ENCODE measurements at places on chromosomes 16 and 17.

GRCh38 chr17:5516060-5516792 lies 29.9 kb downstream of the MIS12 start:
- DNase-seq: no peak

DNA sequence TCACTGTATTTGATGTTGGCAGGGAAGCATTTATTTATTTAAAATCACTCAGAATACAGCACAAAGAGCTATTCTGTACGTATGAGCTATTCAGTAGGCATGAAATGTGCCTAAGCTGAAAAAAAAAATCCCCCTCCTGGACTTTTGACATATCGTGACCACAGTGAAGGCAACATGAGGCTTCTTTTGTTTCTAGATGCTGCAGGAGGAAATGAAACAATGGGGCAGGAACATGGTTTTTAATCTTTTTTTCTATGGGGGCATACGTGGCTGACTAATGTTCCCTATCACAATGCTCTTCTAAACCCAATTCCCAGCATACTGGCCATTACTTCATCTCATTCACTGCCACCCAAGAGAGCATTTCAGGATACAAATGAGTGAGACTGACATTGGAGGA lies 191.0 kb upstream of the PMFBP1 start:
- no peak for DNase-seq

DNA sequence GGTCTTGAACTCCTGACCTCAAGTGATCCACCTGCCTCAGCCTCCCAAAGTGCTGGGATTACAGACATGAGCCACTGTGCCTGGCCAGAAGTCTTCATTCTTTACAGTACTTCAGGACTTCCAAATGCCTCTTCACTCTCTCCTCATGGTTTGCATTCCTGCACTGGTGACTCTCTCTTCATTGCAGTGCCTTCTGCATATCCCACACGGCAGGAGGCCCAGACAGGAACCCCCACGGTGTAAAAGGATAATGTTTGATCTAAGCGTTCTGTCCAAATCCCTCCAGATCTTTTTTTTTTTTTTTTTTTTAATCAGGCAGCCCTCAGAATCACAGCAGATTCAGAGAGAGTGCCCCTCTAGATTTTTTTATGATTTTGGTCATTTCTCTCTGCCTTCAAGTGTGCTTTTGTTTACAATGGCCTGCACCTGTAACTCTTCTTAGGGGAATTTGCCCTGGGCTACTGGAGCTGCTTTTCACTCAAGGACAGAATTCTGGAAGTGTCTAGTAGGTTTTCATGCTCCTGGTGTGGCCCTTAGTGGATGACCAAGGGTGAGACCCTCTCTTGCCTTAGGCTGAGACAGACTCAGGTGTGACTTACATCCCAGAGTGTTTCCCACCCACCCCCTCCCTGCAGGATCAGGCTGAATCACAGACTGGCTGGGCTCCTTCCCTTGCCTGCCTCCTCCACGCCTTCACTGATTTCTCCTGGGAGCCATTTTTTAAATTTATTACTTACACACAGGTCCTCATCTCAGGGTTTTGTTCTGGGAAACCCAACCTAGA lies 19.8 kb upstream of the NF1 start:
- no peak for DNase-seq

DNA sequence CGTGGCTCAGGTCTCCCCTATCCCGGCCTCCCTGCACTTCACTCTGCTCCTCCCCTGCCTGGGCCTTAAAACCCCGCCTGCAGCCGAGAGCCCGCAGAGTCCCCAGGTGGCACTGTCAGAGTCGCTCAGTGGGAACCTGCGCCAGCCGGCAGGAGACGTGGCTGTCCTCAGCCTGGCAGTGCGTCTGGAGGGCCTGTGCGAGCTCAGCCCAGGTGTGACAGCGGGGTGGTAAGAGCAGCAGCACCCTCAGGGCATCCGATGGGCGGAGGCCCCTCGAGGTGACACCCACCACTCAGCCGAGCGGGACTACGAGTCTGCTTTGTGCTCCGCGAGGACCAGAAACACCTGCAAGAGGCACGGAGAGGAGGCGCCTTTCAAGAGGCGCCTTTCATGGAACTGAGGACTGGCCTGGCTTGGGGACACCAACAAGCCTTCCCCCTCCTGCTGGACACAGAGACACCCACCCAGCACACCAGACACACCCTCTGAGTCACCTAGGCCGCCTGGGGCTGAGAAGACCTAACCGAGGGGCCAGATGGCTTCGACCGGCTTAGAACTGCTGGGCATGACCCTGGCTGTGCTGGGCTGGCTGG lies at the start of gene CLDN9:
CLDN9 (plus strand) TSS at position 96 of the 593 bp plus-strand sequence; CDS start at position 536, 440 bp downstream.
- DNase-seq: no peak

GRCh38 chr16:16042076-16042475 lies 92.7 kb downstream of the ABCC1 start:
- no peak for DNase-seq

- no peak for DNase-seq
Measured at GRCh38 chr17:76262732-76263344, 2.3 kb upstream of the UBALD2 start.

- peak; percentile 14 for DNase-seq
Measured at GRCh38 chr16:68370581-68371275, 59.9 kb downstream of the PRMT7 start.

- no peak for DNase-seq
Measured at GRCh38 chr17:8868529-8868951, 1.1 kb upstream of the PIK3R6 start.

- DNase-seq: no peak
Measured at GRCh38 chr16:88705801-88706228, 393 bp downstream of the RNF166 start.

DNA sequence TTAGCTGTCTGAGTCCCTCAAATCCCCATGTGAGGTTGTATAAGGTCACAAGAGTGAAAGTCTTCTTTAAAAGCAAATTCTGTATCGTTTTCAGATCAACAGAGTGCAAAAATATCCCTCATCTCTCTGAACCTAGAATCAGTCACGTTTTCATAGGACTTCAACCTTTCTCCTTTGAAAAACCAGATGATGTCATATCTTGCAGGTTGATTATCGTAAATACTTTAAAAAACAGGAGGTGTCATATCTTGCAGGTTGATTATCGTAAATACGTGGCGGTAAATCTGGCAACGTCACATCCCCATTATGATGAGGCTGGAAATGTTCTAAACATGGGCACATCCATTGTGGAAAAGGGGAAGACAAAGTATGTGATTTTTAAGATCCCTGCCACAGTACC lies 25.9 kb downstream of the BCO1 start:
- DNase-seq: no peak

GRCh38 chr17:38464723-38465390 lies 36.6 kb downstream of the ARHGAP23 start:
- no peak for DNase-seq

DNA sequence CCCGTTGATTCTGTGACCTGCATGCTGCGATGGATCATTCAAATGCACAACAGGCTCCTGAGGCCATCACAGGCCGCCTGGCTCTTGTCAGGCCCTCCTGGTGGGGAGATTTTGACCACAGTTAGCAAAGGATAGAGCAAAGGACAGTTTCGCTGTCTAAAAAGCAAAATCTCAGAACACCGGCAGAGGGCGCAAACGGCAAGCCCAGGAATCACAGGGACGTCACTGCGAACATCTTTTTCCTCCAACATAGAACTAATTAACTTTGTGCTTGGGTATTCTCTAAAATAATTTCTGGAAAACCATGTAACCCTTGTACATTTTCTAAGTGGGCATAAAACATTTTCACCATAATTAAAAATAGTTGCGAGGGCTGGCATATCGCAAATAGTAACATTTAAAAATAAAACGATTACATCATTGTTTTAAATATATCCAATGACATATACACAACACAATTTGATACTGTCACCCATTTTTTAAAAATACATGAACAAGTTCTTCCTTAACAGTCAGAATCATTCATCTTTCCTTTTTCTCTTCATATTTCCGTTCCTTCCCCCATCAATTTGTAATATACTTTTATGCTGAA lies 19.7 kb upstream of the SLC47A1 start:
- DNase-seq: no peak

DNA sequence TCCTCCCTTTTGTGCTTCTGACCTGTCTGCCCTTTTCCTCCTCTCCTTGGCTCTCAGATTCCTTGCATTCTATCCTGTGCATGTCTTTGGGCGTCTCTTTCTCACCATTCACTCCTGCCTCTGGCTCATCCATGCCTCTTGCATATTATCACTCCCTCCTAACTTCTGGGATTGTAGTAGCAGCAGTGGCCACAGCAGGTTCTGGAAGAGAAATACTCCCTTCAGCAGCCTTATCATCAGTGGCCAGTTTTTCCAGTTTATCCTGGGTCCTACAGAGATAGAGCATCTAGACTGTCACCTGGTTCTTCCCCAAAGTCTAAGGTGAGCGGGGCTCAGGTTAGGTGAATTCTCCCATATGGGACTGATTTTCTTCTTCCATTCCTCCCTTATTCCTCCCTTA lies 354.0 kb upstream of the CCL2 start:
- DNase-seq: no peak

- DNase-seq: no peak
Measured at GRCh38 chr16:75003931-75004330, 5.1 kb downstream of the ZNRF1 start.

GRCh38 chr17:75031972-75032719 lies 14.6 kb downstream of the ATP5PD start:
- no peak for DNase-seq

- no peak for DNase-seq
Measured at GRCh38 chr17:29836643-29837042, 93.4 kb downstream of the SSH2 start.

GRCh38 chr16:55569025-55569424 lies 2.5 kb downstream of the CAPNS2 start:
- no peak for DNase-seq

- DNase-seq: no peak
Measured at GRCh38 chr16:73565263-73565662, 517.3 kb upstream of the ZFHX3 start.

- DNase-seq: no peak
Measured at GRCh38 chr17:3770466-3770865, 30.5 kb downstream of the ITGAE start.

DNA sequence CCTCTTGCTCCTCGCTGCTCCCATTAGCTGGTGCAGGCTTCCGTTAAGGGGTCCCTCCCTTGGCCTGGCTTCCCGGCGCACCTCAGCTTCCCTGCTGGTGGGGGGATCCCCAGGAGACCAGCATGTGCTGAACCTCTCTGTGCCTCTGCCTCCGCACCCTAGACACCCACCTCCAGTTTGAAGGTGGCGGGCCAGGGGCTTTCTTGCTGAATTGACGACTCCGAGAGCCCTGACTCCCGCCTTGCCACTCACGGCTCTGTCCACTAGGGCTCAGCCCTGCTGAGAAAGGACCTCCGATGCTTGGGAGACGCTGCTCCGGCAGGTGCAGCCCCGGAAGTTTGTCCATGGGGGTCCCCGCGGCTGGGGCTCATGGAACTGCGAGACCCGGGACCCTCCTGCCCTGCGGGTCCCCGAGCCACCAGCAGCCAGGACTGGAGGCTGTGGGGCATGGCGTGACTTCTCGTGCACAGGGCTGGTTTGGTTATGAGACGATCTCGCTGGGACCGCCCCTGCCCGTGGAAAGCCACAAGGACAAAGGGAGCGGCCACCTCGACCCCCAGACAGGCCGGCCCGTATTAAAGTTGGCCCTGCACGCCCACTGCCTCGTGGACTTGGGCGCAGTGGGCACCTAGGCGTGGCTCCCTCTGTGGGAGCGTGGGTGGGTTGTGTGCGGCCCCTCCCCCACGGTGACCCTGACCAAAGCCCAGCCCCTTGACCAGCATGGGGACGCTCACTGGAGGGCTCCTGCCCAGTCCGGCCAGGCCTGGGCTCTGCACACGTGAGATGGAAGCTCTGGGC lies 8.1 kb downstream of the CHMP6 start:
- no peak for DNase-seq

DNA sequence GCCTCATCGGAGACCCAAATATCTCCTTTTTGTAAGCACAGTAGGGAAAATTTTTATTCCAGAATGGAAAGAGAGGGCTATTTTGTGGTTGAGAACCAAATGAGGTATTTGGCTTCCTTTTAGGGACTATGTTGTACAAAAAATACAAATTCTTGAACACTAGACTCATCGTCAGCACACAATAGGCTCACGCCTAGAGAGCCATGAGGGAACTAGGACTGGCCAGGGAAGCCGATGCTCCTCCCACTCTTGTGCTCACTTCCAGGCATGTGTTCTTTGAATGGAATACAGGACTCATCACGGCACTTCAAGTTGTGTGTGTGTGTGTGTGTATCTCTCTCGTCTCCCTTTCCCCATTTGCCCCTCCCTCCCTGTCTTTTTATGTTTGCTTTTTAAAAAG lies 17.8 kb upstream of the BLMH start:
- no peak for DNase-seq

DNA sequence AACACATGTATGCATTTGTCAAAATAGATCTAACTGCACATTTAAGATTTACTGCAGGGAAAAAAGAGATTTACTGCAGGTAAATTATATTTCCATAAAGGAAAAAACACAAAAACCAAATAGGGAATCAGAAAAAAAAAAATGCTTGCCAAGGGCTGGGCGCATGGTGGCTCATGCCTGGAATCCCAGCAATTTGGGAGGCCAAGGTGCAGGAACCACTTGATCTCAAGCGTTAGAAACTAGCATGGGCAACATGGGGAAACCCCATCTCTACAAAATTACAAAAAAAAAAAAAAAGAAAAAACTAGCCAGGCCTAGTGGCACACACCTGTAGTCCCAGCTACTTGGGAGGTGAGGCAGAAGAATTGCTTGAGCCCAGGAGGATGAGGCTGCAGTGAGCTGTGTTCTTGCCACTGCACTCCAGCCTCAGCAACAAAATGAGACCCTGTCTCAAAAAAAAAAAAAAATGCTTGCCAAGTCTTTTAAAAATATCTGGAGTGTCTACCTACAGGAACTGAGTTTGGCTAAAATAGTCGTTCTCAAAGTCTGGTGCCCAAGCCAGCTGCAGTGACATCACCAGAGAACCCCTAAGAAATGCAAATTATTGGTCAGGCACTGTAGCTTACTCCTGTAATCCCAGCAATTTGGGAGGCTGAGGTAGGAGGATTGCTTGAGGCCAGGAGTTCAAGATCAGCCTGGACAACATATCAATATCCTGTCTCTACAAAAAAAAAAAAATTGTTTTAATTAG lies 17.5 kb downstream of the TRIM25 start:
- DNase-seq: no peak

DNA sequence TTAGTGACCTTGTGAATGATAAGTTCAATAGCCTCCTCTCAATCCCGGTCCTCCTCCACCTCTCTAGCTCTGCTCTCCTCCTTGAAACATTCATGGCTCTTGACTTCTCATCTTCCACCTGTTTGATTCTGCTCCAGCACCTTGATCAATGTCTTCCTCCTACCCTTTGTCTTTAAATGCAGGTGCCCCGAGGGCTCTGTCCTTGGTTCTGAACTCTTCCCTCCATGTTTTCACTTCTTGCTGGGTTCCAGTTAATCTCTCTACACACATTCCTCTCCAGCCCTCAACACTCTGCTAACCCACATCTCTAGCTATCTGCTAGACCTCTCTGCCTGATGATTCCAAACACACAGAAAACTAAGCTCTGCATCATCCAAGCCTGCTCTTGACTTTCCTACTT lies 13.4 kb downstream of the CD300E start:
- DNase-seq: no peak

All from activated naive CD4-positive, alpha-beta T cell (primary cell).